Stimulated activated CD8-positive, alpha-beta memory T cell treated with anti-CD3 and anti-CD28 coated beads, Interleukin-2, amount 100 ng/mL, for 1 hour (primary cell): ENCODE measurements at places on chromosomes 3 and 15.

- DNase-seq, result no peak
Observed at GRCh38 chr15:42457445-42458442, 33.2 kb downstream of the ZNF106 start.

DNA sequence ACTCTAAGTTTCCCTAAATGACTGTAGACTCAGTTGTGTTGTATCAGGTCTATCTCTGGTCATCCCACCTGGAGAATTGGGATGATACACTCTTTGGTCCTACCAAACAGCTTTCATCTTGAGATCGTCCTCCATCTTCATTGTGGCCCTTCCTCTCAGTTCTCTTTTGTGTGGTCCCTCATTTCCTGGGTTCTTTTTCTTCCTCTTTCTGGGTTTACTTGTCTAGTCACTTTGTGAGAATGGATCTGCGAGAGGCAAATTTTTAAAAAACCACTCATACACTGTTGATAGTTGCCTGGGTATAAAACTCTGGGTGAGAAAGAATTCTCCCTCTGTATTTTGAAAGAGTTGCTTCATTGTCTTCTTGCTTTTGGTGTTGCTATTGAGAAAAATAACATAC, 6.0 kb upstream of the AMOTL2 start:
- no peak for DNase-seq

- no peak for DNase-seq
Observed at GRCh38 chr3:106348139-106348690, 479.4 kb upstream of the CBLB start.

- DNase-seq, result no peak
Observed at GRCh38 chr3:136883967-136884720, 22.1 kb downstream of the NCK1 start.

GRCh38 chr3:155350571-155350970, 57.1 kb upstream of the STRIT1 start:
- no peak for DNase-seq

DNA sequence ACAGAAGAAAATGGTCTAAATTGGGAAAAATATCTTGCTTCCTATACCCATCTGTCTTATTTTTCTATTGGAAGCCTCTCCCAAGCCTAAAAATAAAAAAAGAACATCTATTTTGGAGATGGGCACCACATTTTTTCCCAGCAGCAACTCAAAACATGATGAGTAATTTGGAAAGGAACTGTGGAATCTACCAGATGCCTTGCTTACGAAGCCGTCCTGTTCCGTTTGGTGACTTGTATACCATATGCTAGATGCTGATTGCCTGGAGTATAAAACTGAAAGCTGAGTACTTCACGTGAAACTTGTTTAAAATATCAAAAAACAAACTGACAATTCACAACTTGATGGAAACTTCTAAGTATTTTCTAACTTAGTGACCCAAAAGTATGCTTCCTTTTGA, 491.0 kb downstream of the ROBO2 start:
- no peak for DNase-seq
